ENCODE measurements at places on chromosomes 6 and 20.

DNA sequence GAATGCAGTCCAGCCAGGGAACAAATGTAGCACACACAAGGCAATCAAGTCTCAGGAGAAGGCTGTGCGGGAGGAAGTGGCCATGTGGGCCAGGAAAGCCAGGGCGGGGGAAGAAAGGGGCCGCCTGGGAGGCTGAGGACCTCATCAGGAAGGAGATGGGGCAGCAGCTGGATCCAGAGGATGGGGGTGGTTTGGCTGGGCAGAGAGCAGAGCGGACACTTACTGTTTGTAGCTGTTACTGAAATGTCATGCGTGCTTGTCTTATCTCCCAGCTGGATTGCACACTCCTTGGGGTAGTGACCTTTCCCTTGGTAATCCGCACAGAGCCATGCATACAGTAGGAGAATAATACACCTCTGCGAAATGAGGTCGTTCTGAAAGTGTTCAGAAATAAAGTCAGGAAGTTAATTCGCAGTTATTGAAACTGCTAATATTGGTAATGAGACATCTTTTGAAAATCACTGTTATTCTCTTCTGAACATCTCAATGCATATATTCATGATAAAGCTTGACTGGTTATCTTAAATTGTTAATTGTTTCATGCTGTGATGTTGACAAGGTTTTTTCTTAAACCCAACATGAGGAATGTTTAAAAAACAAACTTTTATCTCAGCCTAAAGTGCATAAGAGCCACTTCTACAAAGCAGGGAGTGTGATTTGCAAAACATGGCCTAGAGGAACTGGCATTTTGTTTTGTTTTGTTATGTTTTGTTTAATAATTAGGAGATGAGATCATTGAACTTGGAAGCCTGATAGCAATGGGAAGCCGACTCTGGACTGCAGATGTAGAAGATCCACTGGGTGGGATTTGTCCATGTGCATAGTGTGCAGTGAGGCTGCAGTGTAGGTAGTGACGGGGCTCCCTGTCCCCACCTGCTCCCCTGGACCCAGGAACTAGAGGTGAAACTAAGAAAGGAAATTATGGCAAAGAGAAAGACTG, 18.0 kb upstream of the MAP3K4 start:
- no peak overlapping the region for H3K4me3 ChIP-seq
- H3K4me1 ChIP-seq, result no peaks in the 10 kb centered on the region
- H3K27me3 ChIP-seq, result peaks cover 8% of the 10 kb centered on the region
- no peak for DNase-seq
- no peaks in the 10 kb centered on the region for H3K36me3 ChIP-seq

GRCh38 chr6:19866985-19867627, 29.9 kb downstream of the ID4 start:
- no peak overlapping the region for H3K4me3 ChIP-seq
- no peaks in the 10 kb centered on the region for H3K36me3 ChIP-seq
- H3K4me1 ChIP-seq, result no peaks in the 10 kb centered on the region

GRCh38 chr6:34580707-34581560, 24.8 kb upstream of the SPDEF start:
- DNase-seq, result no peak
- no peak overlapping the region for H3K27ac ChIP-seq
- H3K4me1 ChIP-seq, result no peaks in the 10 kb centered on the region
- no peaks in the 10 kb centered on the region for H3K36me3 ChIP-seq
- H3K4me3 ChIP-seq, result no peak overlapping the region

- no peak for DNase-seq
- no peaks in the 10 kb centered on the region for H3K36me3 ChIP-seq
- no peaks in the 10 kb centered on the region for H3K27me3 ChIP-seq
Observed at GRCh38 chr20:57787990-57788781, 78.4 kb upstream of the PMEPA1 start.

GRCh38 chr6:41713159-41713649, 22.2 kb downstream of the TFEB start:
- DNase-seq, result no peak
- no peaks in the 10 kb centered on the region for H3K36me3 ChIP-seq
- H3K27me3 ChIP-seq, result no peaks in the 10 kb centered on the region
- no peak overlapping the region for H3K4me3 ChIP-seq

DNA sequence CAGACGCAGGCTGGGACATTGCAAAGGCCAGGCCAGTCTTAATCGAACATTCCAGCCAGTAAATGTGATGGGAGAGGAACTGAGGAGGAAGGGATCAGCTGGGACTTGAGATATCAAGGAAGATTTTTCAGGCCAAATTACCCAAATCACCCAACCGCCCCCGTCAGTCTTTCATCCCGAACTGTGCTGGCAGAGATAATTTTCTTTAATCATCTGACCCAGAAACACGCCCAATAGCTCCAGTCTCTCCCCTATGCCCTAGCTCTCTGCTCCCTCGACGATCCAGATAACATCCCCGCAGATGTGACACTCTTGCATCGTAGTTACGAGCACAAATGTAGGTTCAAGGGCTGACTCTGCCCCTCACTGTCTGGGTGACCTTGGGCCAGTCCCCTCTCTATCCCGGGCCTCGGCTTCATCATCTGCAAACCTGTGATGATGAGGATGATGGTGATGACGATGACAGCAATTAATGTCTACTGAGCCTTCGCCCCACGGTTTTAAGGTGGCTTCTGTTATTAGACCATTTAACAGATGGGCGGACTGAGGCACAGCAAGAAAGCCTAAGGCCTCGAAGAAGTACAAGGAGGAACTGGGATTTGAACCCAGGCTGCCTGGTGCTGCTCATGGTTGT, 118.6 kb downstream of the PREX1 start:
- peaks cover 16% of the 10 kb centered on the region for H3K36me3 ChIP-seq
- peaks cover 36% of the 10 kb centered on the region for H3K4me1 ChIP-seq

- DNase-seq, result no peak
- H3K27me3 ChIP-seq, result peaks cover 17% of the 10 kb centered on the region
- no peak overlapping the region for H3K27ac ChIP-seq
- no peak overlapping the region for H3K4me3 ChIP-seq
- H3K4me1 ChIP-seq, result no peaks in the 10 kb centered on the region
- no peaks in the 10 kb centered on the region for H3K36me3 ChIP-seq
Observed at GRCh38 chr6:1481286-1481685, 91.9 kb downstream of the FOXF2 start.

- H3K27ac ChIP-seq, result no peak overlapping the region
- H3K4me1 ChIP-seq, result peaks cover 5% of the 10 kb centered on the region
- no peaks in the 10 kb centered on the region for H3K27me3 ChIP-seq
- H3K4me3 ChIP-seq, result no peak overlapping the region
Observed at GRCh38 chr20:18717062-18717461, 96.5 kb upstream of the SCP2D1 start.

GRCh38 chr6:116215414-116215813, 38.5 kb downstream of the TSPYL4 start:
- no peak overlapping the region for H3K27ac ChIP-seq
- no peak for DNase-seq
- no peaks in the 10 kb centered on the region for H3K36me3 ChIP-seq
- no peak overlapping the region for H3K4me3 ChIP-seq
- peaks cover 5% of the 10 kb centered on the region for H3K4me1 ChIP-seq

GRCh38 chr6:20686142-20686541, 151.9 kb downstream of the CDKAL1 start:
- peaks cover 30% of the 10 kb centered on the region for H3K4me1 ChIP-seq
- no peak overlapping the region for H3K4me3 ChIP-seq
- H3K36me3 ChIP-seq, result no peaks in the 10 kb centered on the region
- H3K27ac ChIP-seq, result no peak overlapping the region
- no peaks in the 10 kb centered on the region for H3K27me3 ChIP-seq

DNA sequence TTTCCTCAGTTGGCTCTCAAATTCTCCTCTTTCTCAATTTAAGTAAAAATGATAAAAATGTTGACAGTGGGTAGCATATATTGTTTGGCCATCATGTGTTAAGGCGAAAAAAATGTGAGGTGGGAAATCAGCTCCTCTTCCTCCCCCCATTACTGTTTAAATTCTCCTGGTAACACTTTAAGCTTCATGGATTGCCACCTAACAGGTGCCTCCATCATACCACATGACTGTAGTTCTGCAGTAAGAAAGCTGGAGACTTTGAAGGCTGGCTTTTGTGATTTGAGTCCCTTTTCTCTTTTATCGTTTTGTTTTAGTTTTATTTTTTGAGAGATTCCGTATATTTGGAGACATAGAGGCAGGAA, 1.2 kb downstream of the ZFAND3 start:
- H3K4me1 ChIP-seq, result peaks cover 67% of the 10 kb centered on the region
- no peak for DNase-seq
- H3K27me3 ChIP-seq, result no peaks in the 10 kb centered on the region

DNA sequence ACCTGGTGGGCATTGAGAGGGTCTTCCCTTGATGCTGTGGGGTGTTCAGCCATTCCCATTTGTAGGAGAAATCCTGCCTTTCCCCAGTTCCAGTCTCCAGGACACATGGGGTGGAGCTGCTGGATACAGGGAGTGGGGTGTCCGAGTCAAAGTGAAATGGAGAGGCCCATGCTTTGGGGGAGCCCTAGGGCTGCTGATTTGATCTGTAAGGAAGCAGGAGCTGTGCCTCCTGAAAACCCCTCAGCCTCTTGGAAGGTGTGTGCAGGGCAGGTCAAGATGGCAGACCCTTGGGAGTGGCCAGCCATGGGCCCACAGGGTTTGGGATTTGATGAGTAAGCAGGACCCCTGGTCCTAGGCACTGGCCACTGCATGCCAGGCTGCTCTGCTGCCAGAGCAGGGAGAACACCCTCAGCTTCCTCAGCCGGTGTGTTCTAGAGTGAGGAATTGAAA, 82.0 kb downstream of the SERAC1 start:
- no peaks in the 10 kb centered on the region for H3K4me1 ChIP-seq
- DNase-seq, result no peak
- H3K27me3 ChIP-seq, result no peaks in the 10 kb centered on the region
- peaks cover 2% of the 10 kb centered on the region for H3K36me3 ChIP-seq
- H3K27ac ChIP-seq, result no peak overlapping the region

DNA sequence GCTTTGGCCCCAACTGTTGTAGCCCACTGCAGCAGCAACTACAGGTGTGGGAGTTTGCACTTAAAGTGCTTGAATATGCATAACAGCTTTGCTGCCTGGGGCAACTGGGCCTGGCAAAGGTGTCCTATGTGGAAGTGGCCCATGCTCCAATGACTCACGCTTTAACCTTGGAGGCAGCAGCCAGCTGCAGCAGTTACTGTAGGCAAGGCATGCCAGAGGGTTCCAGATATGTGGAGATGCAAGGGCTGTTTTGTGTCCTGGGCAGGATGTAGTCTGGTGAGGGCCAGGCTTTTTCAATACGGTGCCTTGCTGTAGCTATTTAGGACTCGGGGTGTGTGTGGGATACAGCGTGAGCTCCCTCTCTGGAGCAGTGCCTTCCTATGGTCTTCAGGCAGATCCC, 150.3 kb downstream of the NKAIN2 start:
- H3K36me3 ChIP-seq, result peaks cover 2% of the 10 kb centered on the region
- H3K4me3 ChIP-seq, result no peak overlapping the region
- no peaks in the 10 kb centered on the region for H3K27me3 ChIP-seq
- H3K4me1 ChIP-seq, result no peaks in the 10 kb centered on the region
- DNase-seq, result no peak
- H3K27ac ChIP-seq, result no peak overlapping the region

DNA sequence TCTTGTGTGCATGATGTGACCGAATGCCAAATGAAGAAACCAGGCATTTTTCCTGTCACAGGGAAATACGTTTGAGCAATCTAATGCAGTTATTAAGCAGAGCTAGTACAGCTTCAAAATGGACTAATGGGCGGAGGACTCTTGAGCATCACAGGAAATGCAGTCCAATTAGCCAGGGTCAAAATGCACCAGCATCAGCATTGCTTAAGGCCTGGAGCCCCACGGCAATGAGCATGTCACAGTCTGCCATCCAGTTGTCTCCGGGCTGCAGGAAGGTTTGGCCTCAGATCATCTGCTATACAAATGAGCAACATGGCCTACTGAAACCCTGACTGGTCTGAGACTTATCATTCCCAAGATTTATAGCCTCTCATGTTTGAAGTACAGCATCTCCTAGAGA, 652.1 kb upstream of the SLC35B3 start:
- H3K36me3 ChIP-seq, result no peaks in the 10 kb centered on the region
- H3K27ac ChIP-seq, result no peak overlapping the region
- no peaks in the 10 kb centered on the region for H3K27me3 ChIP-seq
- H3K4me1 ChIP-seq, result no peaks in the 10 kb centered on the region
- no peak for DNase-seq
- no peak overlapping the region for H3K4me3 ChIP-seq

- no peaks in the 10 kb centered on the region for H3K36me3 ChIP-seq
- no peak for DNase-seq
- H3K27me3 ChIP-seq, result no peaks in the 10 kb centered on the region
- H3K4me1 ChIP-seq, result no peaks in the 10 kb centered on the region
- H3K4me3 ChIP-seq, result no peak overlapping the region
Observed at GRCh38 chr6:142482249-142482648, 180.4 kb downstream of the ADGRG6 start.

DNA sequence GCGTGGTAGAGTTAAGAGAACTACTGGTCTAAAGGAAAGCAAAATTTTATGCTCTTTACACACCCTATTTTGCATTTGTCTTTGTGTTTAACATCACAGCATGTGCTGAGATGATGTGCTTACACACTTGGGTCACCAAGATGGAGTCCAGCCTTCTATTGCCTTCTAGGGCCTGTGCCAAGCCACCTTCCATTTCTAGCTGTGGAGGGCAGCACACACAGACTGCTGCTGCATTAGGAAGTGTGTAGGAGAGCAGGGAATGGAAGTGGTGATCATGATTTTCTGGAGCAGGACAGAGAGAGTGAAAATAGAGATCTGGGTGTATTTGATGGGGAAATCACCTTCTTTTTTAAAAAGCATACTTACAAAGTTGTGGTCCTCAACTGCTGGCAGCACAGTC, 191.6 kb downstream of the SOX4 start:
- H3K4me3 ChIP-seq, result no peak overlapping the region
- no peaks in the 10 kb centered on the region for H3K36me3 ChIP-seq
- peaks cover 9% of the 10 kb centered on the region for H3K4me1 ChIP-seq
- no peak for DNase-seq
- no peaks in the 10 kb centered on the region for H3K27me3 ChIP-seq
- no peak overlapping the region for H3K27ac ChIP-seq

GRCh38 chr6:25053875-25054371, 118.2 kb upstream of the RIPOR2 start:
- peak overlapping the region; percentile 82 for H3K27ac ChIP-seq
- H3K4me3 ChIP-seq, result peak overlapping the region; percentile 70
- peaks cover 92% of the 10 kb centered on the region for H3K4me1 ChIP-seq

GRCh38 chr6:35148167-35148741, 7.1 kb upstream of the TCP11 start:
- H3K27me3 ChIP-seq, result peaks cover 17% of the 10 kb centered on the region
- no peaks in the 10 kb centered on the region for H3K36me3 ChIP-seq
- H3K27ac ChIP-seq, result peak overlapping the region; percentile 83

- H3K36me3 ChIP-seq, result no peaks in the 10 kb centered on the region
- no peak for DNase-seq
- no peak overlapping the region for H3K27ac ChIP-seq
- H3K27me3 ChIP-seq, result peaks cover 17% of the 10 kb centered on the region
Observed at GRCh38 chr20:38386004-38386403, 39.7 kb downstream of the LBP start.

- no peaks in the 10 kb centered on the region for H3K27me3 ChIP-seq
- H3K4me3 ChIP-seq, result peak overlapping the region; percentile 86
- peak overlapping the region; percentile 77 for H3K27ac ChIP-seq
- H3K36me3 ChIP-seq, result peaks cover 9% of the 10 kb centered on the region
- no peak for DNase-seq
Observed at GRCh38 chr6:147207351-147207750, 3.1 kb downstream of the STXBP5 start.

Data from activated T-cell treated with anti-CD3 and anti-CD28 coated beads, Interleukin-2, amount 50 U/mL, for 72 hours (primary cell).